Activated CD8-positive, alpha-beta memory T cell treated with anti-CD3 and anti-CD28 coated beads, Interleukin-2, amount 10 ng/mL, durations not matched to agents 7 days and 5 days (primary cell): ENCODE measurements at places on chromosomes 1 and 21.
A peak's percentile ranks its signal among the peaks of the same experiment; 100 is the strongest.

- peaks cover 1% of the 10 kb centered on the region for H3K36me3 ChIP-seq
- DNase-seq: no peak
- no peaks in the 10 kb centered on the region for H3K4me1 ChIP-seq
- no peak overlapping the region for H3K27ac ChIP-seq
- peaks cover 7% of the 10 kb centered on the region for H3K27me3 ChIP-seq
- no peak overlapping the region for H3K4me3 ChIP-seq
Observed at GRCh38 chr1:157806431-157807149, 13.3 kb downstream of the FCRL1 start.

- H3K27me3 ChIP-seq: peaks cover 28% of the 10 kb centered on the region
- H3K4me3 ChIP-seq: no peak overlapping the region
Observed at GRCh38 chr1:183435497-183435896, 17.3 kb upstream of the NMNAT2 start.

DNA sequence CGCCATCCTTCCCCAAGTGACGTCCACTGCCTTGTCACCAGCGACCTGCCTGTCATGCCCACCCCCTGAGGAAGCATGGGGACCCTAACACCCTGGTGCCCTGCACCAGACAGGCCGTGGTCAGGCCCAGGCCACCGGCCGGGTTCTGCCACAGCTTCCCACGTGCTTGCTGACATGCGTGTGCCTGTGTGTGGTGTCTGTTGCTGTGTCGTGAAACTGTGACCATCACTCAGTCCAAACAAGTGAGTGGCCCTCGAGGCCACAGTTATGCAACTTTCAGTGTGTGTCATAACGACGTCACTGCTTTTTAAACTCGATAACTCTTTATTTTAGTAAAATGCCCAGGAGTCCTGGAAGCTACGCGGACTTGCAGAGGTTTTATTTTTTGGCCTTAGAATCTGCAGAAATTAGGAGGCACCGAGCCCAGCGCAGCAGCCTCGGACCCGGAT, 8.5 kb upstream of the CTRC start:
- H3K27me3 ChIP-seq: no peaks in the 10 kb centered on the region
- no peak overlapping the region for H3K4me3 ChIP-seq
- H3K4me1 ChIP-seq: peaks cover 15% of the 10 kb centered on the region
- H3K36me3 ChIP-seq: no peaks in the 10 kb centered on the region

GRCh38 chr1:44476891-44477290, 71.8 kb downstream of the RNF220 start:
- H3K27me3 ChIP-seq: peaks cover 29% of the 10 kb centered on the region
- H3K27ac ChIP-seq: no peak overlapping the region
- H3K36me3 ChIP-seq: no peaks in the 10 kb centered on the region
- H3K4me3 ChIP-seq: no peak overlapping the region
- no peak for DNase-seq

- no peak overlapping the region for H3K4me3 ChIP-seq
- no peak overlapping the region for H3K27ac ChIP-seq
- no peaks in the 10 kb centered on the region for H3K36me3 ChIP-seq
- no peaks in the 10 kb centered on the region for H3K4me1 ChIP-seq
- no peak for DNase-seq
Observed at GRCh38 chr1:118947003-118947765, 41.0 kb downstream of the TBX15 start.

GRCh38 chr1:7229696-7230631, 444.7 kb downstream of the CAMTA1 start:
- no peaks in the 10 kb centered on the region for H3K27me3 ChIP-seq
- peak; percentile 5 for DNase-seq
- H3K4me1 ChIP-seq: no peaks in the 10 kb centered on the region
- H3K4me3 ChIP-seq: no peak overlapping the region
- H3K36me3 ChIP-seq: no peaks in the 10 kb centered on the region

- no peaks in the 10 kb centered on the region for H3K4me1 ChIP-seq
- DNase-seq: no peak
- H3K27ac ChIP-seq: no peak overlapping the region
- peaks cover 16% of the 10 kb centered on the region for H3K36me3 ChIP-seq
Observed at GRCh38 chr1:213260311-213261075, 209.5 kb downstream of the RPS6KC1 start.

DNA sequence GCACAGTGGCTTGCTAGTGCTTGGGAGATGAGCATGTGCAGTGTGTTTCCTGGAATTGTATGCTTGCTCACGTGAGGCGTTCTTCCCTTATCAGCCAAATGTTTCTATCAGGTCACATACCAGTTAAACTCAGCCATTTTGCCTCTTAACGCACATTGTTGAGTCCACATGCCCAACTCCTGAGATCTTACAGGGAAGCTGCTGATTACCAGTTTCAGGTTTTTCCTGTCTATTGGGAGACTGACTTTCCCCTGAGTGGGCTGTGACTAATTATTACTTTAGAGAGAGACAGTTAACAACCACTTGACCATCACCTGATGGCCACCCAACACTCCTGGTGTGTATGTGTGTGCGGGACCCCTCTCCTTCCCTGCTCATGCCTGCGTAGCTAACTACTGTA, 161.3 kb upstream of the PTGFR start:
- no peaks in the 10 kb centered on the region for H3K4me1 ChIP-seq
- H3K36me3 ChIP-seq: no peaks in the 10 kb centered on the region
- no peak overlapping the region for H3K4me3 ChIP-seq
- no peaks in the 10 kb centered on the region for H3K27me3 ChIP-seq
- DNase-seq: no peak

- H3K27ac ChIP-seq: no peak overlapping the region
- H3K4me3 ChIP-seq: no peak overlapping the region
- H3K4me1 ChIP-seq: peaks cover 12% of the 10 kb centered on the region
- no peaks in the 10 kb centered on the region for H3K27me3 ChIP-seq
- DNase-seq: no peak
- peaks cover 54% of the 10 kb centered on the region for H3K36me3 ChIP-seq
Observed at GRCh38 chr1:193140254-193140653, 18.4 kb downstream of the CDC73 start.

DNA sequence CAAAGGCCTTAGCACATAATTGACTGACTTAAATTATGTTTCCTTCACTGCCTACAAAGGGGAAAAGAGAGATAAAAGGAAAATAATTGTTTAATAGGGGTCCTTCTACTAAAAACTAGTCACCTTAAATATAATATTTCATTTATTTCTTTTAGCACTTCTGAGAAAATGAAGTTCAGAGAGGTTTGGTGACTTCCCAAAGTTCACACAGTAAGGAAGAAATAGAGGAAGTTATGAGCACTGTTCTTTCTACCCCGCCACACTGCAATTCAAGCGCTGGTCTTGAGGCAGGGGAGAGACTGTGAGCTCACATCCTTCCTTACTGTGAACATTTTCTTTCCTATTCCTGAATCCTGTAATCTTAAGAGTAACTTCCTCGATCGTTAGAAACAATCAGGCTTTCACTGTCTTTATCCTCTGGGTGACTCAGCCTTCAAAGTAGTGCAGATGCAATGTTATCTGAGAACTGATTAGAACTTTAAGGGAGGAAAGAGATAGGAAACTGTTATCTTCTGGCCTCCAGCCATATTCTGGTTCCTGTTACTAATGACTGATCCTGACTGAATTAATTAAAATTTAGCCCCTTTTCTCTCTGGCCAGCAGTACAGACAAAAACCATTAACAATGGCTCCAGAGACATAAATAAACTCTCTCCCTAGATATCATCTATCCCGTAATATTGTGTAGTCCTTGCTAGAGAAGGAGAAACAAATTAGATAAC, 6.8 kb downstream of the RGS5 start:
- H3K27me3 ChIP-seq: peaks cover 2% of the 10 kb centered on the region
- H3K27ac ChIP-seq: no peak overlapping the region
- no peak for DNase-seq

DNA sequence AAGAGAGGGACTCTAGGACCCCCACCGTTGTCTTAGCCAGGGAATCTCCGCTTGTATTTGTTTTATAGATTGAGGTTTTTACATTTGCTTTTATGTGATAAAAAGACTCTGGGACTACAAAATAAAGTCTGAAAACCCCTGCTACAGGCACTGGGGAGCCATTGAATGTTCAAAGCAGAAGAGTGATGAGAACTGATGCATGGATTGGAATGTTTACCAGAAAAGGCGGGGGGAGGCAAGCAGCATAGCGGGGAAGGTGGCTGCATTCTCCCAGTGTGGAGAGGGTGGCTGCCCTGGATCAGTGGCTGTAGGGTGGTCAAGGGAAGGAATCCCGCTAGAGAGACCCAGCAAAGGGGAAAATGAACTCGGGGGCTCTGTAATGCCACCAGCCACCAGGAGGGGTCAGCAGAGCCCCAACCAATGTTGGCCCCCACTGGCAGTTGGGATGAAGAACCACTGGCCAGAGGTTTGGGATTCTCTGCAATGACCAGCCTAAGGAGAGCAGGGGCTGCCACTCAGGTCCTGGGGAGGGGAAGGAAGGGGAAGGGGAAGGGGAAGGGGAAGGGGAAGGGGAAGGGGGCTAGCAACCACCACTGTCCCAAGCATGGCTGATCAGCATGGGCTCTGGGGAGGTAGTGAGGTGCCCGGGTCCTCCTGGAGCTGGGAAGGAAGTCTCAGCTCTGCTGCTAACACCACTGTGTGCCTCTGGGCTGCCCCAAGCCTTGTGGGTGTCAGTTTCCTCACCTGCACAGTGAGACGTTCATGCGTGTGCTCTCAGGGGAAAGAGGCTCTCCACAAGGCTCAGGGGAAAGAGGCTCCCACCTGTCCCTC, 19.2 kb upstream of the PEF1 start:
- H3K27ac ChIP-seq: no peak overlapping the region
- H3K27me3 ChIP-seq: peaks cover 10% of the 10 kb centered on the region
- no peaks in the 10 kb centered on the region for H3K36me3 ChIP-seq
- H3K4me1 ChIP-seq: no peaks in the 10 kb centered on the region

GRCh38 chr1:5810553-5811270, 181.5 kb downstream of the NPHP4 start:
- no peaks in the 10 kb centered on the region for H3K36me3 ChIP-seq
- no peaks in the 10 kb centered on the region for H3K27me3 ChIP-seq
- no peaks in the 10 kb centered on the region for H3K4me1 ChIP-seq
- no peak overlapping the region for H3K4me3 ChIP-seq

DNA sequence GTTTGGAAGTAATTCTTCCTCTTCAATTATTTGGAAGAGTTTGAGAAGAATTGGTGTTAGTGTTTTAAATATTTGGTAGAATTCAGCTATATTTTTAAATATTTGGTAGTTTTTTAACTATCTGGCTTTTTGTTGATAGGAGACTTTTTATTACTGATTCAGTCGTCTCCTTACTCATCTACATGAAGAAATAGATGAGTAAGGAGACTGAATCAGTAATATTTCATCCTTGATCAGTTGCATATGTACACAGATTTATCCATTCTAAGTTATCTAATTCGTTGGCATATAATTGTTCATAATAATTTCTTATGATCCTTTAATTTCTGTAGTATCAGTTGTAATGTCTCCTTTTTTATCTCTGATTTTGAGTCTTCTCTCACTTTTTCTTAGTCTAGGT, 224.1 kb downstream of the GPR52 start:
- no peaks in the 10 kb centered on the region for H3K27me3 ChIP-seq
- DNase-seq: no peak
- no peak overlapping the region for H3K27ac ChIP-seq
- H3K4me1 ChIP-seq: no peaks in the 10 kb centered on the region

DNA sequence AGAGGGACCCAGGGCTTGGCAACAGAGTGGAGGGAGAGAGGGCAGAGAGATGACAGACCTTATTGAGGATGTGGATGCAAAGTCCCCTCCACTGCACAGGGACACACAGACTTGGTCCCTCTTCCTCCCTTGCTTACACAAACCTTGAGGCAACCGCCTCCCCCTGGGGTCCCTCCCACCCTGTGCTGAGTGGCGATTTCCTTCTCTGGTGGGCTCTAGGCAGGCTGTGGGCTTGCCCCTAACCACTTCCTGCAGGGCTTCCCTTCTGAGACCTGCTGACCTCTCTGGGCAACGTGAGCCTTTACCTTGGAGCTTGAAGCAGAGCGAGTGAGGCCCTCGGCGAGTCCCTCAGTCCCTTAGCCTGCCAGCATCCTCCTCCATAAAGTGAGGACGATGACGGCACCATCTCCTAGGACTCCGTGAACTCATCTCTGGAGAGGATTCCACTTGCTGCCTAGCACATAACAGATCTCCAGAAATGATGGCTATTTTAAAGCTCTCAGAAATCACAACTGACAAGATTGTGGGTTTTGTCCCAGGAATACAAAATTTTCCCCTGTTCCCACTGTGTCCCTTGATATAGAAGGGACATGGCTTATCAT, 25.0 kb downstream of the KIAA1614 start:
- H3K27ac ChIP-seq: no peak overlapping the region
- no peaks in the 10 kb centered on the region for H3K36me3 ChIP-seq
- peaks cover 5% of the 10 kb centered on the region for H3K27me3 ChIP-seq
- H3K4me3 ChIP-seq: no peak overlapping the region
- DNase-seq: no peak

DNA sequence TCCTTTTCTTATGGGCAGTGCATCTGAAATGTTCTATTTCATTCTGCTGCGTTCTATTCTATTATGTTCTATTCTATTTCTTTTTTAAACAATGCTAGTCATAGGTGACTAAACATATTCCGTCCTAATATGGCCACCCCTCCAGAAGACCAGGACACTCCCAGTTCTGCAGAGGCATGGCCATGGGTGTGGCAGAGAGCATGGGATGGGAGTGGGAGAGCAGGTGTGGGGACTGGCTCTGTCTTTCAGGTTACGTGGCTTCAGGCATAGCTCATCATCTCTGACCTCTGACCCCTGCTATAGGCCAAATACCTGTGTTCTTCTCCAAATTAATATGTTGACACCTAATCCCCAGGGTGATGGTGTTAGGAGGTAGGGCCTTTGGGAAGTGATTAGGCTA, 33.4 kb upstream of the TLR5 start:
- no peak overlapping the region for H3K27ac ChIP-seq
- no peak for DNase-seq
- no peaks in the 10 kb centered on the region for H3K36me3 ChIP-seq
- H3K27me3 ChIP-seq: peaks cover 16% of the 10 kb centered on the region

- no peak overlapping the region for H3K4me3 ChIP-seq
- peaks cover 26% of the 10 kb centered on the region for H3K27me3 ChIP-seq
- no peak overlapping the region for H3K27ac ChIP-seq
Observed at GRCh38 chr1:183365093-183365492, 53.1 kb downstream of the NMNAT2 start.

DNA sequence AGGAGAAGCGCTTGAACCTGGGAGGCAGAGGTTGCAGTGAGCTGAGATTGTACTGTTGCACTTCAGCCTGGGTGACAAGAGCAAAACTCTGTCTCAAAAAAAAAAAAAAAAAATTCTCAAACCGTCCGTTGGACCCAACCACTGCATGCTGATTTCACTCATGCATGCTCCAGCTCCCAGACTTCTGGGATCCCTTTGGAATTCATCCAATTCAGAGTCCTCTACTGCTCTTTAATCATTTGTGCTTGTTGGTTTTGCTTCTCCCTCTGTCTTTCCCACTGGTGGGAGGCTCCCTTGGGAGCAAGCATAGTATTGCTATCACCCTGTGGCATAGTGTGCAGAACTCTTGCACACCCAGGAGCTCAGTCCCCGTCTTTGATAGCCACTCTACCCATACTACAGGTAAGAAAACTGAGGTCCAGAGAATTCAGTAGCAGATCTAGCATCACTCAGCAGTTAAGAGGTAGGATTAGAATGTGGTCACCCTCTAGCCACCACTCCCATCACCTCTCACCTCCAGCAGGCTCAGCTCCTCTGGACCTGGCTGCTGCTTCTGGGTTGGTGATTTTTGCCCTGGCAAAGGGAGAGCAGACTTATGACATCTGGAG, 3.1 kb upstream of the LMNA start:
- H3K4me3 ChIP-seq: no peak overlapping the region
- no peak for DNase-seq
- H3K4me1 ChIP-seq: peaks cover 26% of the 10 kb centered on the region
- no peaks in the 10 kb centered on the region for H3K36me3 ChIP-seq
- H3K27me3 ChIP-seq: peaks cover 41% of the 10 kb centered on the region

- no peaks in the 10 kb centered on the region for H3K36me3 ChIP-seq
- no peak overlapping the region for H3K27ac ChIP-seq
- peak; percentile 77 for DNase-seq
- H3K4me3 ChIP-seq: no peak overlapping the region
Observed at GRCh38 chr1:44036409-44037139, 5.3 kb upstream of the SLC6A9 start.
